H9 (cell line): ENCODE measurements at places on chromosomes 5 and 9. TPM values are rescaled to one million over a fixed set of nuclear protein-coding genes. Genes with fewer than 3 reads are reported as not detected.

Gene NMUR2
- total RNA-seq, result 0.11 TPM in 1 of 2 replicates, not detected in the other

Gene LEAP2
- total RNA-seq, result 1.0 and 1.4 TPM in 2 replicates

DNA sequence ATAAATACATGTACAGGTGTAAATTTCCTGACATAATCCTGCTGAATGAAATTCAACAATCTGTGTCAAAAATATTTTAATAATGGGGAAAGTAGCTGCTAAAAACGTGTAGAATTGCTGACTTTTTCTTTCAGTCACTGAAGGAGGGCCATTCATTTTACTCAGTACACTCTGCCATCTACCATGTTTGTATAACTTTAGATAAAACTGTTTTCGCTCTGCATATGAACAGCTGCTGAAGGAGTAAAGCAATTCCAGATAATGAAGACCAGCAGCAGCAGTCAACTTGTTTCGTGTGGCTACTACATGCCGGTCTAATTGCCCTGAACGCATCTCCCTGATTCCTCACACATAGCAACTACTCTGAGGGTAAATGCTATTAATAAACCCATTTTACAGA lies 380.5 kb downstream of the SPOCK1 start:
- DNase-seq, result no peak

DNA sequence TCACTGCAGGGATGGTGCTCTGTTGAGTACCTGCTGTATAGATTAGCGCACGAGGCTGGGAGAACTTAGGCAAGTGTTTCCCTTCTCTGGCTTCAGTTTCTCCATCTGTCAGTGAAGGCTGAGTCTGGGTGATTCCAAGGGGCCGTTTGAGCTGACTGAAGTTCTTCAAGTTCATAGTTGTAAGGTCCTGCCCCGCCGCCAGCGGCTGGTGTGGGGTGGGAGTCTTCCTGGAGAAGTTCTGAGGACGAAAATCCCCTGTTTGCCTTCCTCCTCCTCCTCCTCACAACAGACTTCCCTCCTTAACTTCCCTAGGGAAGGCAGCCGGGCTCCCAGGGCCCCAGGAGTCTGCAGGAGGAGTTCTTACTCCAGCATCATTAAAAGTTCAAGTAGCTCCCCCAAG lies 1.7 kb upstream of the HRCT1 start:
- DNase-seq, result no peak

DNA sequence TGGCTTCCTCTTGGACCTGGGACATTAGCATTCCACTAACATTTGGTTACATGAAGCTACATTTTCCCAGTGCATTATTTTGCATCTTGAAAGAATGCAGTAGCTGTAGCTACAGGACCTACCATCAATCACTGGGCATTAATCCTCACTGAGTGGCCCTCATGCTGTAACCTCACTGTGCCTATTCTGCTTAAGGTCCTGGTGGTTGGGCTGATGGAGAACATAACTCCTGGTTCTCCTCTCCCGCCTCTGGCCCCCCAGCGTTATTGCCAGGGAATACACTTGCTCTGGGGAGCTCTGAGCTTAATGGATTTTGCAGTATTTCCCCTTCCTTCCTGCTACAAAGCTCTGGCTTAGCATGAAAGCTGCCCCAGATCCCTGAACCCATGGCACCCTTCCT lies 111.5 kb upstream of the EQTN start:
- DNase-seq, result no peak

DNA sequence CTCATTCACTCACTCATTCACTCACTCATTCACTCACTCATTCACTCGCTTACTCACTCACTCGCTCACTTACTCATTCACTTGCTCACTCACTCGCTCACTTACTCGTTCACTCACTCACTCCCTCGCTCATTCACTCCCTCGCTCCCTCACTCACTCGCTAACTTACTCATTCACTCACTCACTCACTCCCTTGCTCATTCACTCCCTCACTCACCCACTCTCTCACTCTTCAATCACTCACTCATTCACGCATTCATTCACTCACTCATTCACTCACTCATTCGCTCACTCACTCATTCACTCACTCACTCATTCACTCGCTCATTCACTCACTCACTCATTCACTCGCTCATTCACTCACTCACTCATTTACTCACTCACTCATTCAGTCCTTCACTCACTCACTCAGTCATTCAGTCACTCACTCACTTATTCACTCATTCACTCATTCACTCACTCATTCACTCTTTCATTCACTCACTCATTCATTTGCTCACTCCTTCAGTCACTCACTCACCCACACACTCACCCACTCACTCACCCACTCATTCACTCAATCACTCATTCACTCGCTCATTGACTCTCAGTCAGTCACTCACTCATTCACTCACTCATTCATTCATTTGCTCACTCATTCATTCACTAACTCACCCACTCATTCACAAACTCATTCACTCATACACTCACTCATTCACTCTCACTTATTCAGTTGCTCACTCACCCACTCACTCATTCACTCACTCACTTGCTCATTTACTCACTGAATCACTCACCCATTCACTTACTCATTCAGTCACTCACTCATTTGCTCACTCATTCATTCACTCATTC lies 36.0 kb upstream of the NOTCH1 start:
- DNase-seq, result no peak

GRCh38 chr5:172877466-172878260 lies 43.6 kb downstream of the ERGIC1 start:
- DNase-seq, result no peak

DNA sequence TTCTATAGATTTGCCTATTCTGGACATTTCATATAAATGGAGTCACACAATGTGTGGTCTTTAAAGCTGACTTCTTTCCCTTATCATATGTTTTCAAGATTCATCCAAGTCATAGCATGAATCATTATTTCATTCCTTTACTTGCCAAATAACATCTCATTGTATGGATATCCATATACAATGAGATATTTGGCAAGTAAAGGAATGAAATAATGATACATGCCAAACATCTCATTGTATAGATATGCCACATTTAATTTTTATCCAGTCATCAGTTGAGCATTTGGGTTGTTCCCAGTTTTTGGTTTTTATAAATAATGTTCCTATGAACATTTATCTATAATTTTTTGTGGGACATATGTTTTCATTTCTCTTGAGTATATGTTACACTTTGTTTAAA lies 20.5 kb upstream of the OR2K2 start:
- no peak for DNase-seq

DNA sequence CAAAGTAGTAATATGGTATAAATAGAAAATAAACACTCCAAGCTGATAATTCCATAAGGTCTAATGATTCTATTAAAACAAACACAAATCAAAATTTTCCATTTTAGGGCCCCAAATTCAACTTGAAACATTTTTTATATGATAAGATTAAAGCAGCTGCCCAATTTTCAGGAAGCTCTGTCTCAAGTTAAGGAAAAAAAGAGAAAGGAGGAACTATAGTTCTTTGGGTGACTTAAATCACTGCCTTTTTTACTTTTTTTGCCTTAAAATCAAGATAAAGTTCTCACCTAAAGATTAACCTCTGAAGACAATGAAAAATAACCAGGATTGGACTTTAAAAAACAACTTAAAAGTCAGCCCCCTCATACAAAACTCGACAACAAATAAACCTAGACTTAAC lies 76.0 kb upstream of the IFNE start:
- no peak for DNase-seq
